ENCODE measurements at places on chromosomes 4 and X.

DNA sequence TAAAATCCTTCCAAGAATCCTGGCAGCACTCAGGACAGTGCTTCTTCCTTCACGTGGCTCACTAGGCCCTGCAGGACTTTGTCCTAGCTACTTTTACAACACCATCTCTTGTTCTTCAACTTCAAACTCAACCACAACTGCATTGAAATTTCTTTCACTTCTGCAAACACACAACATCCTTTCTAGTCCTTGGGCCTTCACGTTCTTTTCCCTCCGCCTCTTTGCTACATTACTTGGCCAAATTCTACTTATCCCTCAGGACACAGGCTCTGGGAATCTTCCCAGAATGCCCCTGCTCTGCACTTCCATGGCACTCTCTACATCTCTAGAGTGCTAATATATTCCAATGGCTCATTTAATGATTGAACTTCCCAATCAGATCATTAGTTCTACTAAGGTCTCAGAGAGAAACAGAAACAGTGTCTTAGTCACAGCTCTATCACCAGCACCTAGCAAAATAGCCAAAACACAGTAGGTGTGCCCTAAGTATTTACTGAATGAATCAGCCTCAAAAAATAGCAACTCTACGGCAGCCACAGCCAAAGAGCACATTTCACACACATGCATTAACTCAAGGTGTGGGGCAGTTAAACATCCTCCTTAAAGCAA is 73.3 kb downstream of the MANBA start:
- DNase-seq, result no peak

DNA sequence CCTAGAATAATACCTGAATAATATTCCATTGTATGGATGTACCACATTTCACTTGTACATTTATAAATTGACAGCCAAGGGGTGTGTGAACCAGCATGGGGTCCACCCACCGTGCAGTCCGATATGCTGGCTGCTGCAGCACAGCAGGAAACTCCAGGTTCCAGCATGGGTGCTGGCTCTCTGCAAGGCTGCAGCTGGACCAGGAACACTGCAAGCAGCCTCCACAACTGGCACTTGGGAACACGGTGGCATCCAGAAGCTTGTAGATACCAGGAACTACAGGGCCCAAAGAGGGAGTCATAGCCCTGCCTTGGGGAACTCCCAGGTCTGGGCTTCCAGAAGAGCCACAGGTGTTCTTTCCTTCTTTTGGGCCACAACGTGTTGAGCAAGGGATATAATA is 91.2 kb downstream of the NXF2 start:
- DNase-seq, result no peak

DNA sequence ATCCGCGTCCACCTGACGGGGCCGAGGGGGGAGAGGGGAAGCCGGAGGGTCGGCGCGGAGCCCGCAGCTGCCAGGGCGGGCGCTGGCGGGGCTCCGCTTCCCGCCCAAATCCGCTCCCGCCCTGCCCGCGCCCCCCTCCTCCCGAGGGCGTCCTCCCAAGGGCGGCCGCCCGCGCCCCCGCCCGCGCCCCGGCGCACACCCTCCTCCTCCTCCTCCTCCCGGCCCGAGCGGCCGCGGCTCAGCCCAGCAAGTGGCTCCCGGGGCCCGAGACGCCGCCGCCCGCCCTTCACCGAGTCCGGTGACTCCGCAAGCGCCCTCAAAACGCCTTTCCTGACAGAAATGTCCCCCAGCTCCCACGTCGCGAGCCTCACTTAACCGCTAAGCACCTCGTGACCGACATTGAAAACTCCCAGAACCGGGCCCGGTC is 487 bp downstream of the HMGB2 start:
- DNase-seq, result no peak

- no peak for DNase-seq
Measured at GRCh38 chr4:182143822-182144625, 99.2 kb upstream of the TENM3 start.

- no peak for DNase-seq
Measured at GRCh38 chr4:181966104-181966551, 277.1 kb upstream of the TENM3 start.

- DNase-seq, result no peak
Measured at GRCh38 chrX:133297284-133297683, 79.1 kb upstream of the TFDP3 start.

DNA sequence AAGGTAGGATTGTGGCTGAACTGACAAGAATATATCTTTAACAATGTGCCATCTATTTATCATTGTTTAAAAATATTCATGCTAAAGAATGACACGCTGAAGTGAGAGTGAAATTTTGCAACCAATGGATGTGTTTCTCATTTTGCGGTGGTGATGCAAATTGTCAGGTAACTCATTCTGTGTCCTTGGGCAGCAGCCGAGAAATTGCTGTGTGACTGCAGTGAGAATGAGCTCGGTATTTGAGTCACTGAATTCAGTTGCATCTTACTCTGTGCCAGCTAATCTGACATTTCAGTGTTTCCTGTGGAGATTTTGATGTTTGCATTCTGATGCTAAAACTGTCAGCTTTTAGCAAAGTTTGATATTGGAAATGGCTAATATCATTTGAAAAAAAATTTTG is 28.1 kb downstream of the MCUB start:
- no peak for DNase-seq

GRCh38 chrX:21638311-21638710 is 19.8 kb downstream of the KLHL34 start:
- DNase-seq, result no peak

DNA sequence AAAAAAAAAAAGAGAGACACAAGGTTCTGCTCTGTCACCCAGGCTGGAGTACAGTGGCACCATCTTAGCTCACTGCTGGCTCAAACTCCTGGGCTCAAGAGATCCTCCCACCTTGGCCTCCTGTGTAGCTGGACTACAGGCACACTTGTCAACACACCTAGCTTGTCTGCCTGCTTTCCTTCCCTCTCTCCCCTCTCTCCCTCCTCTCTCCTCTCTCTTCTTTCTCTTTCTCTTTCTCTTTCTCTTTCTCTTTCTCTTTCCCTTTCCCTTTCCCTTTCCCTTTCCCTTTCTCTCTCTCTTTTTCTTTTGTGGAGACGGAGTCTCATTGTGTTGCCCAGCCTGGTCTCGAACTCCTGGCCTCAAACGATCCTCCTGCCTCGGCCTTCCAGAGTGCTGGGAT is 132.1 kb downstream of the DIPK2B start:
- no peak for DNase-seq

DNA sequence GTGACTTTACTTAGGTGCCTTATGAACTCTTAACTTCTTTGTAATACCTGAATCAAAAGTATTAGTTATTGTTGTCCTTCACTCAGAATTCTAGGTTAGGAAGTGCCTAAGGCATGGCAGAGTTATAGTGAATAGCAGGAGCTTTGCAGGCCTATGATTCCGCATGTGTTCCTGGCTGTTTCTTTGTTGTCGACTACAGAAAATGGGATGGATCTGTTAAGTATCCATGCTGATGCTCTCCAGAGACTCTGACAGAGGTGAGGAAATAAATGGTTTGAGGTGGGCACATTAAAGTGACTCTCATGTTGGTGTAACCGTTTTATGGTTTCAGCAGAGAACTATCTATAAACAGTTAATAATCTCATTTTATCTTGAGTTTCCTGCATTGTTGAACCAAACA is 1601.3 kb downstream of the PCDH7 start:
- DNase-seq, result no peak

DNA sequence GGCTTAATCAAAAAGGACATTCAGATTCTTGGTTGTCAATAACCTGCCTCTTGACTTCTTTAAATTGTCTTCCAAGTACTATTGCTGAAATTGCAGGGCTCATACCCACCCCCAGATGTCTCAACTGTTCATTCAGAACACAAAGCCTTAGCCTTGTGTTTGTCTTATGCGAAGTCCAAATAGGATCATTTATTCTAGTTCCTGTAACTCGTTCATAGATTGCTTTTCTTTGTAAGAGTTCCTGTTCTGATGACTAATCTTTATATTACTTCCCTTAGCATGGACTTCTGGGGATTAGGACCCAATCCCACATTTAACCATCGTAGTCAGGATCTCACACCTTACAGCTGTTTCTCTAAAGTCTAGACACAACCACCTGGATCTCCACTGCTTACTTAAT is 226.0 kb downstream of the VEGFC start:
- no peak for DNase-seq

- no peak for DNase-seq
Measured at GRCh38 chr4:142984871-142985585, 138.9 kb upstream of the INPP4B start.

DNA sequence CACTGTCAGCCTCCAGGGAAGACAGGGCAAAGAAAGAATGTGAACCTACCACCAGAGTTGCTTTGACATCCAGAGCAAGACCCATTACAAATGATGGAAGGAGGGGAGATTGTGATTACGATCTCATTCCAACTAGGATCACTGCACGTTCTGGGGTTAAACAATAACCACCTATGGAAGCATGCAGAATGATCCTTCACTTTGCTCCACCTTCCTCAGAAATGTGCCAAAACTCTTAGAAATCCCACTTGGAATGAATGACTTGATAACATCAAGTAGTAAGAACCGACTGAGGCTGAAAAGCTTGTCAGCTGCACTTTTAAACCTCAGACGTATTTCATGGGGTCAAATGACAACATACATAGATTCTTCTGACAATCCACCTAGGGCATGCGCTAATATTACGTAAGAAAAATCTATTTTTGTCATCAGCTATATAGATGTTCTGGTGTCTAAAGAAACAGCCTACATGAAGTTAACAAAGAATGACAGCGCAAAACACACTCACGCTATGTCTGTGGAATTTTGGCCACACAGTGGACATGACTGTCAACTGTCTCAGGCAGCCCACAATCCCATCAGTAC is 3.5 kb upstream of the STS start:
- DNase-seq, result no peak

DNA sequence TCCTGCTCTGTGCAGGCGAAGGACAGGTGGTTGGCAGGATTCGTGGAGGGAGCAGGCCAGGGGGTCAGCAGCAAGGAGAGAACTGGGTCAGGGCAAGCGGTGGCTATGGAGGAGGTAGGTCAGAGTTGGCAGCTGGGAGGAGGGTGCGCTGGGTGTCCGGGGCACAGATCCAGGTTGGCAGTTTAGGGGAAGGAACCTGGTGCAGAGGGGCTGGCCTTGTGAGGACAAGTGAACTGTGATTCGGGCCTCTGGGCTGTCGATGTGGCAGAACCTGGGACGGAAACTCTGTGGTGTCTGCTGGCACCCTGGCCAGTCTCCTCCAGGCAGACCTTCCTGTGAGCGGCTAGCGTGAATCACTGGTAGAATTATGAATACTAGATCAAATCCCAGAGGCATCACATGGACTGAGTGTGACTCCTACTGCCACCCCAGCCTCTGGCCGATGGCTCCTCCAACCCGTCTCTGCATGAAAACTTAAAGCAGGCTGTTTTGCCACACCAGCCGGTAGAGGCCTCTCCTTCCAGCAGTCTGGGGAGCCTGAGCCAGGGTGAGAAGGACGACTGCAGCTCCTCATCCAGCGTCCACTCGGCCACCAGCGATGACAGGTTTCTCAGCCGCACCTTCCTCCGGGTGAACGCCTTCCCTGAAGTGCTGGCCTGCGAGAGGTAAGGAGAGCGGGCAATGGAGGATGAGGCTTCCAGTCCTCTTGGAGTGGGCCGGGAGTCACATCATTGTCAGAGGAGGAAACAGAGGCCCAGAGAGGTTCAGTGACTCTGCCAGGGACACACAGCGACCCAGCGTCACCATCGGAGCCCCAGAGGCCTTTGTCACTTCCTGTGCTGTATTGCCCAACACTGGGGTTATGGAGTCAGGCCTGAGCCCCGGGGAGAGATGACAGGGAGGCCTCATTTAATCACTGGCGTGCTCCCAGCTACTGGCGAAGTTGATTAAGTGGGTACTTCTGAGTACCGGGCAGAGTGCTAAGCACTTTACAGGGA is 20.3 kb downstream of the EVC start:
- no peak for DNase-seq

GRCh38 chrX:10160211-10160610 is 3.4 kb downstream of the CLCN4 start:
- no peak for DNase-seq

Data from stimulated activated CD8-positive, alpha-beta memory T cell treated with anti-CD3 and anti-CD28 coated beads, Interleukin-4, amount 100 ng/mL, for 1 hour (primary cell).